CD4-positive, alpha-beta T cell (primary cell): ENCODE measurements at places on chromosomes 5 and 9.
A peak's percentile ranks its signal among the peaks of the same experiment; 100 is the strongest.

DNA sequence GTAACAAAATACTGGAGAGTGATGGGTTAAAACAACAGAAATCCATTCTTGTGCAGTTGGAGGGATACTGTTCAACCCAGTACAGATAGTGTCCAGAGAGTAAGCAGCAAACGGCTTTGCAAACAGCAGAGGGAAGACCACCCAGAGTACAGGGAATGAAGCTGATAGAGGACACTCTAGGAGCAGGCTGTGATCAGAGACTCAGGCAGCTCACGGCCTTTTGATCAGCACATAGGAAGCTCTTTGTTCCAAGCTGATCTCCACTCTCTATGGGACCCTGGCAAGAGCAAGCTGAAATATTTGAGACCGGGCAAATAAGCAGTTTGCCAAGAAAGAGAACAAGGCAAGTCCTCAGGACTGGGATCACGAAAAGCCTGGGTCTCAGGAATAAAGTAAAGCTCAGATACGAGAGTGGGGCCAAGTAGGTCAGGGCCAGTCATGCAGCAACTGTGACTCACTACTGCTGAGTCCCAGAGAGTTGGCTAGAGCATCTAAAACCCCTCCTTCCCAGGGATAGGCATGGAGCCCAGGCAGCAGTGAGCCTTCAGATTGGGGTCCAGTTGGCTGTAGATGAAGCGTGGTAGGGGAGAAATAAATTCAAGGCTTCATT lies 52.4 kb downstream of the MELK start:
- DNase-seq = no peak

GRCh38 chr9:71885467-71885866 lies 25.5 kb downstream of the ABHD17B start:
- DNase-seq = no peak

GRCh38 chr5:34582371-34582770 lies 73.8 kb upstream of the RAI14 start:
- no peak for DNase-seq

GRCh38 chr5:6361101-6361500 lies 17.2 kb downstream of the MED10 start:
- DNase-seq = no peak

DNA sequence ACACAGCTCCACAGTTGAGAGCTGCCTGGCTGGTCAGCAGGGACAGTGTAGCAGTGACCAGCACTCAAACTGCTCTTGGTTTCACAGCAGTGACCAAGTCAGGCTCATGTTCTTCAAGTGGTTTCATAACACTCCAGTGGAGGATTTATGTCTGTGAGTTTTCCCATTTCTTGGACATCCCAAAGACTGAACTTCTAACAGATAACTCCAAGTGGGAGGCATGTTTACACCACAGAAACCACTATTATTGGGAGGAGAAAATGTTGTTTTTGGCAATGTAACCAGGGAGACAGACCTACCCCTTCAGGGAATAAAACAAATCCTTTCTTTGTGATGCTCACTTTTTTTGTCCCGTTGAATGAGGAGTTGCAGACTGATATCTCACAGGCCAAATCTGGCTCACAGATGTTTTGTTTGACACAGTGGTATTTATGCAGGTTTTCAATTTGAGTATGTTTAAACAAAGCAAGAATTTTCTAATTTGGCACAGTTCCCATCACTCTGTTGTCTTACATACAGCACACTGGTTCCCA lies 141.5 kb downstream of the RMI1 start:
- DNase-seq = no peak

DNA sequence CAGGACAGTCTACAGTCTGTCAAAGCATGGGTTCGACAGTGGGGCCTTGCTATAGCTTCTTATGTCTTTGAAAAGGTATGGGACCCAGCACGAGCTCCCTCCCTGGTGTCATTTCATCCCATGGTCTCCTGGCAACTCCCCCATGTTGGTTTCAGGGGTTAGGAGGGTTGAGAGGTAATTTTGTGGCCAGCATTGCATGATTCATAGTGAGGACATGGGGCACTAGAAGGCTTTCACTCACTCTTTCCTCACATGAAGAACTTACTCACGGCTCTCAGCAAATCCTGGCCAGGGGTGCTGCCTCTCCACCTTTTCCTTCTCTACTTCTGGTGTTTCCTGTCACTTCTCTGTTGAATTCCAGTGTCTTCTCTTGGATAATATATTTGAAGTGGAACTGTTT lies 134.7 kb upstream of the TNPO1 start:
- no peak for DNase-seq

DNA sequence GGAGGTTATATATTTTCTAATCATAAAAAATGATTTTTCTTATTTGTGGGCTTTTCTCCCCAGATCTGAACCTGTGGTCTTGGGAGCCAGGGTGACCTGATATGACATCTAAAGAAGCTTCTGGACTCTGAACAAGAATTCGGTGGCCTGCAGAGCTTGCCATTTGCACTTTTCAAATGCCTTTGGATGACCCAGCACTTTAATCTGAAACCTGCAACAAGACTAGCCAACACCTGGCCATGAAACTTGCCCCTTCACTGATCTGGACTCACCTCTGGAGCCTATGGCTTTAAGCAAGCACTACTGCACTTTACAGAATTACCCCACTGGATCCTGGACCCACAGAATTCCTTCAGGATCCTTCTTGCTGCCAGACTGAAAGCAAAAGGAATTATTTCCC lies 59.0 kb upstream of the RIC1 start:
- DNase-seq = no peak

GRCh38 chr5:62283861-62284260 lies 22.1 kb upstream of the KIF2A start:
- DNase-seq = no peak

- DNase-seq = no peak
These were observed 44.3 kb downstream of the RETREG1 start for GRCh38 chr5:16572289-16573015.

GRCh38 chr5:167442922-167443321 lies 848.5 kb upstream of the WWC1 start:
- DNase-seq = no peak

DNA sequence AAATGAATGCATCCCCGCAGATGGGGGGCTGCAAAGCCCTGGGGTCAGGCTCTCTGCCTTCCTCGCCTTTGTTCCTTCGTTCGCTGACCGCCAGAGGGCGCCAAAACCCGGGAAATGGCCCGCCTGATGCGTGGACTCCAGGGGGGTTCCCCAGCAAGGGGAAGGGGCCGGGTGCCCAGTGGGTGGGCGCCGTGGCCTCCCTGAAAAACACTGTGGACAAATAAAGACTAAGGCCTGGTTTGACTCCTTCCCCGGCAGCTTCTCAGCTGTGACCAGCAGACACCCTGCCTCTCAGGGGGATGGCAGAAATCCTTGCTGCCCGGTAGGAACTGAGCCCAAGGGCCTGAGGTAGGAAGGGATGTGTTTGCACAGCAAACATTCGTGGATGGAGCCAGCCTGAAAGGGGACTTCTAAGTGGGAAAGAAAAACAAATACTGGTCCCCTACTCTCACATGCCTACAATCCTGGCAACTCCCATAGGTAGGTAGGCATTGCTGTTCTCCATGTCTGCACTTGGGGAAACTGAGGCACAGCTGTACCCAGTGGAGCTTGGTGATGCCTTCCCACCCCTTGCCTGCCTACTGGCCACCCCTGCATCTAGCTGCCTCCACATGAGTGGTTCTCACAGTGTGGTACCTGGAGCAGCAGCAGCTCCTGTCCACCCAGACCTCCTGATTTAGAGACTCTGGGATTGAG lies 57.7 kb downstream of the DUSP1 start:
- peak; percentile 66 for DNase-seq

DNA sequence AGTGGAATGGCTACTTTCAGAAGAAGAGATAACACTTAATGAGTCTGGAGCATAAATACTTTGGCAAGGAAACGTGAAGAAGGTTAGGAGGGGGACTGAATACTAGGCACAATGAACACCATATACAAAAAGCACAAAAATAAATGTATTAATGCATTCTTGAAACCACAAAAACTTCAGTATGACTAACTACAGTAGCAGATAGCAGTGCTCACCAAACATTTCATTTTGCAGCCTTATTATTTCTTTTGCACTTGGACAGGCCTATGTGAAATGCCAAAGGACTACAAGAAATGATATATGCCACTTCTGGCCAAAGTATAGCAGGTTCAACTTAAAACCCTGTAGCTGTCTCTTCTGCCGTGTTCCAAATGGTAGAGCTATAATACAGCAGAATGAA lies 26.3 kb downstream of the UBQLN1 start:
- no peak for DNase-seq

GRCh38 chr9:101465326-101465915 lies 29.8 kb upstream of the ALDOB start:
- DNase-seq = no peak

GRCh38 chr5:109345699-109346098 lies 64.1 kb downstream of the PJA2 start:
- no peak for DNase-seq

DNA sequence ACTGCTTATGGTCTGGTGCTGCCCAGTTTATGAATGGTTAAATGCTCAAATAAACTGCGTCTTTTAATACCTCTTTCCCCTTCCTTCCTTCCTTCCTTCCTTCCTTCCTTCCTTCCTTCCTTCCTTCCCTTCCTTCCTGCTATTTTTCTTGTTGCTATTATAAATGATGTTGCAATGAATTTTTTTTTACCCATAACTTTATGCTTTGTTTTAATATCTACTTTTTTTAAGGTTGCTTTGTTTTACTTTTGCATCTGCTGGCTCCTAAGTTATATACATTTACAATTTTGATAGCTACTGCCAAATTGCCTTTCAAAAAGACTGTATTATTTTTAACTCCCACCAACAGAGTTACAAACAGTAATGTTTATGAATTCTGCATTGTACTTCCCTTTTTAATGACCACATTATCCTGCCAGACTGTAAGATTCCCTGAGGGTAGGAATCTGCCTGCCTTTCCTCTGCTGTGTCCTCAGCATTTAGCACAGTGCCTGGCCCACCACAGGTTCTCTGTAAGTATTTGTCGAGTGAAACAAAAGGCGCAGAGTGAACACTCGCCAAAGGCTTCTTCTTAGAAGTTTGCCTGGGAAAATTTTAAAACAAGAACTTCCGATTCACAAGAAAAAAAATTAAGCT lies 36.9 kb downstream of the KIF4B start:
- DNase-seq = no peak

GRCh38 chr9:104766025-104766424 lies 2.1 kb downstream of the NIPSNAP3B start:
- no peak for DNase-seq

DNA sequence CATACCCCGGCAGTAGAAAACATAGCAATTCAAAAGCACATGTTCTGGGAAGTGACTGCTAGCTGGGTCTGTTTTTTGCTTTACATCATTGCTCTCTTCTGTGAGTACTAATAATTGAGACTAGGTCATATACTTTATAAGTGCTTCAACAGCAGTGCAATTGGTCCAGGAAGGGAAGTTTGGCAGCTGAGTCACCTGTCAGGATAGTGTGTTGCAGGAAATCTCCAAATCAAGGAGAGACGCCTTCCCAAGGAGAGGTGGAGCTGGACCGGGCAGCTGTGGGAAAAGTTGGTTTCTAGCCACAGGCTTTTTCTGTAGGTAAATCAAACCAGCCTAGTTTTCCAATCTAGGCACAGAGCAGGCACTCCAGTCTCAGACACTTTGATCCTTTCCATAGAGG lies 330.1 kb downstream of the ENC1 start:
- DNase-seq = no peak

DNA sequence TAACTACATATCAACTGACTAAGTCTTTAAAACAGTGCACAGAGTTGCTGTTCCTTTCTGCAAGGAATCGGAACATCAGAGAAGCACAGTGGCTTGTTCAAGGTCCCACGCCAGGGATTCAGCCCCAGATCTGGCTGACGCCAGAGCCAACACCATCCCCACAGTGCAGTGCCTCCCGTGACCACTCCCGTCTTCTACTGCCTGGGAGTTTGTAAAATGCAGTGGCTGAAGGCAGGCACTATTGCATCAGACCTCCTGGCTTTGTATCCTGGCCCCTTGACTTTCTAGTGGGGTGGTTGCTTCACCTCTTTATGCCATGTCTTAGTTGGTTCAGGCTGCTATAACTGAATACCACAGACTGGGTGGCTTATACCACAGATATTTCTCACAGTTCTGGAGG lies 131.0 kb downstream of the NSG2 start:
- DNase-seq = no peak

DNA sequence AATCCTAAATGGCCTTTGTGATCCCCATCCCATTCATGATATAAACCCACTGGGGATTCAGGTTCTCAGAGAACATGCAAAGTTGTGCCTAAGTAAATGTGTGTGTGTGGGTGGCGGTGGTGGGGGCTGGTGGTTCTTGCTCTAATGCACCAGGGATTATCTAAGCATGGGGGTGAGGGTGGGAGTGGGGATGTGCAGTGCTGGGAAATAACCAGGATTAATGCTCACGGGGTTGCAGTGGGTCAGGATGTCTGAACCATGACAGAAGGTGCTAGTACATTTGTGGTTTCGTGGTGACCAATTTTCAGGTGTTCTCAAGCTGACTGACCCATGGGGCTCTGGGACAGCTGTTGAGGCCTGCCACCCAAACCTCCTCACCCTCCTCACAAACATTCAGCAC lies 101.0 kb downstream of the ZNF608 start:
- DNase-seq = no peak
